GM10248 (cell line): ENCODE measurements at places on chromosomes 1 and 21.

- no peak for DNase-seq
Observed at GRCh38 chr21:39593522-39593921, 19.2 kb upstream of the B3GALT5 start.

DNA sequence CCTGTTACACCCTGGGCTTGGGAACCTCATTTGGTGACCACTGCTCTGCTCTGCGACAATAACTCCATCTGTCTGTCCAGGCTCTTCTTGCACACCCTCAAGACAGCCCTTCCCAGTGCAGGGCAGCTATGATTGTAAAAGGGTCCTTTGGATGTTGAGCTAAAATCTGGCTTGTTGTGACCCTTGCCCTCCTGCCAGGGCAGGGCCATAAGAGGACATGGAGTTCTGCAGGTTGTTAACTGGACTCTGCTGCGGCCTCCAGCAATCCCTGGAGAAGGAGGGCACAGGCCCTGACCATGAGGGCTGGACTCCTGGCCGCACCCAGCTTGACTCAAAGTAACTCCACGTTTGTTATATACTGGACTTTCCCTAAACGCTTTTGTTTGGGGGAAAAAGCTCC lies 41.2 kb downstream of the DHCR24 start:
- DNase-seq, result no peak

DNA sequence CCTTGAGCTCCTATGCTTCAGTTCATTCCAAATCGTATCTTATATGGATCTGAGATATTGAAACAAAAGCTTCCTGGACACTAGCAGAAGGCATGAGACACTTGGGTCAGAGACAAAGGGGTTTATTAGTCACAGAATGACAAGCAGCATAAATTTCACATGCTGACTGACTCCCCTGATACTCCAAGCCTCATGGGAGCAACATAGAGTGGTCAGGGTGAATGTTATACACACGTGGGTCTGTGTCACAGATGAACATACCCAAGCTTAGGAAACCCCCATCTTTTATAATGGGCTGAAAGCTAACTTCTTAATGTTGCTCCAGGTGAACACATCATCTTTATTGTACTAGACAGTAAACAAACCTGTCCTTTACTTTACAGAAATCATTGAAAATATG lies 599.9 kb upstream of the RGS18 start:
- no peak for DNase-seq

GRCh38 chr1:29736582-29737188 lies 500.4 kb downstream of the PTPRU start:
- no peak for DNase-seq

DNA sequence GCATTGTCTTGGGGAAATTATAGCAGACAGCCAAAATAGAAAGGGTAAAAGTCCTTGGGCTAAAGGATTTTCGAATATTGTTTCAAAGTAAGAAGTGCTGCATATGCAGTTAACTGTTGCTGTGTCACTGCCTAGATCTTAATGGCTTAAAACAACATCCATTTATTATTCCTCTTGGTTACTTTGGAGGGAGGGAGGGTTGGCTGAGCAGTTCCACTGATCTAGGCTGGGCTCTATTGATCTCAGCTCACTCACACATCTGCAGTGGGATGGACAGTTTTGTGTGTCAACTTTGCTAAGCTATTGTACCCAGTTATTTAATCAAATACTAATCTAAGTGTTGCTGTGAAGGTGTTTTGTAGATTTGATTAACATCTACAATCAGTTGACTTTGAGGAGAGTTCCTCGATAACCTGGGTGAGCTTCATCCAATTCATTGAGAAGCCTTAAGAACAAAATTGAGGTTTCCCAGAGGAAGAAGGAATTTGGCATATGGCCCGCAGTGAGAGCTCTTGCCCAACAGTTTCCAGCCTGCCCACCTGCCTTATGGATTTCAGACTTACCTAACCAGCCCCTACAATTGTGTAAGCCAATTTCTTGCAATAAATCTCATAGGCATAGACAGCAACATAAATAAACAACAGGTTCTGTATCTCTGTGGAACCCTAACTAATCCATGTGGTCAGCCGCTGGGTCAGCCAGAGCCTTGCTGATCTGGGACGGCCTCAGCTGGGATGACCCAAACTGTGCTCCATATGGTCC lies 187.3 kb downstream of the AK5 start:
- DNase-seq, result no peak

DNA sequence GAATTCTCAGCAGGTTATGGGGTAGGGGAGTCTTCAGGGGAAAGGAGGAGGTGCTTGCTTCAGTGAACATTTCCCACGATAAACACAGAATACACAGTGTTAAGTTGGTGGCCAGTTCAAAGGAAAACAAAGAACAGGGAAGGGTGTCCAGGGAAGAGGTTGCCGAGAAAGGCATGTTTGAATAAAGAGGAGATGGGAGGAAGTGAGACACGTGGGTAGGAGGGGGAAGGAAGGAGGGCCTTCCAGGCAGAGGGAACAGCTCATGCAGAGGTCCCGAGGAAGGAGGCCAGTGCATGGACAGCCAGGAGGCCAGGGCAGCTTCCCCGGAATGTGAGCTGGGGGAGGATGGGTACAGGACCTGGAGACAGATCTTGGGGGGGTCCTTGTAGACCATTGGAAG lies 130.3 kb upstream of the TMEM51 start:
- no peak for DNase-seq

GRCh38 chr1:95229706-95230105 lies 4.3 kb upstream of the RWDD3 start:
- DNase-seq, result no peak

- no peak for DNase-seq
Observed at GRCh38 chr21:38861989-38862683, 56.4 kb downstream of the ETS2 start.

- no peak for DNase-seq
Observed at GRCh38 chr1:221806984-221807383, 65.1 kb upstream of the DUSP10 start.

GRCh38 chr1:48644905-48645605 lies 131.6 kb downstream of the BEND5 start:
- no peak for DNase-seq

- no peak for DNase-seq
Observed at GRCh38 chr1:246784621-246785493, 60.6 kb downstream of the SCCPDH start.

DNA sequence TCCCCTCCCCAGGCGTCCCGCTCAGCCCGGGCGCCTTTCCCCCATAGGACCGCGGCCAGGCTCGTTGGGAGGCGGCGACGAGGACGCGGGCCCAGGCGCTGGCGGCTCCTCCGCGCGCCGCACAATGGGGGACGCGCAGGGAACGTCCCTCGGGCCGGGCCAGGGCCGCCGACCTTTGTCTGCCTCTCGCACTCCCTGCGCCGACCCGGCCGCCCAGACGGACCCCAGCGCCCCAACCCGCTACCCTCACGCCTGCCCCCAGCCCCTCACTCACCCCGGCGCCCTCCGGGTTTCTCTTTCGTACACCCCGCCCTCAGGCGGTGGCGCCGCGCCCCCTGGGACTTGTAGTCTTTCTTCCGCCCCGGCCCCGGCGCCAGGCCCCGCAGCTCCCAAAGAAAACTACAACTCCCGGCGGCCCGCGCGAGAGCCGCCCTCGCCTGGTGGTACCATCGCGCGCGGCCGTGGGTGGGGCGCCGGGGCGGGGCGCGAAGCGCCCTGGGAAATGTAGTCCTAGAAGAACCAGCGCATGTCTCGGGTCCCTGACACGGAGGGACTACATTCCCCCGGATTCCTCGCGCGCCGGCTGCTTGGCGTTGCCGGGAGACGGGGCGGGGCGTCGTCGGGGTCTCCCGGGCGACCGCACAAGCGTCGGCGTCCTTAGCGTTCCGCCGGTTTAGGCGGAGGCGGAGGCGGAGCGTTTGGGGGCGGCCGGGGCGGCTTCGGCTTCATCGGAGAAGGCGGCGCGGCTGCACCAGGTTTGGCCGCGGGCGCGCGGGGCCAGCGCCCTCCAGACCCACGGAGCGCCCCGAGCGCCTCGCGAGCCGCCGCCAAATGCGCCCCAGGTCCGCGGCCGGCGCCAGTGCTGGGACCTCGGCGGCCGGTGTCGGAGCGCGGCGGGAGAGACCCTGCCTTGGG lies at the start of gene C1orf159:
C1orf159 (minus strand) TSS at position 304 of the 915 bp plus-strand sequence. CDS start 24,546 bp downstream, outside the sequence.
- DNase-seq, result peak; percentile 99

GRCh38 chr1:234842726-234843641 lies 233.0 kb upstream of the IRF2BP2 start:
- peak; percentile 74 for DNase-seq

- DNase-seq, result no peak
Observed at GRCh38 chr1:168320149-168320548, 39.5 kb downstream of the TBX19 start.

GRCh38 chr1:25163986-25164385 lies 68.3 kb downstream of the SYF2 start:
- no peak for DNase-seq

DNA sequence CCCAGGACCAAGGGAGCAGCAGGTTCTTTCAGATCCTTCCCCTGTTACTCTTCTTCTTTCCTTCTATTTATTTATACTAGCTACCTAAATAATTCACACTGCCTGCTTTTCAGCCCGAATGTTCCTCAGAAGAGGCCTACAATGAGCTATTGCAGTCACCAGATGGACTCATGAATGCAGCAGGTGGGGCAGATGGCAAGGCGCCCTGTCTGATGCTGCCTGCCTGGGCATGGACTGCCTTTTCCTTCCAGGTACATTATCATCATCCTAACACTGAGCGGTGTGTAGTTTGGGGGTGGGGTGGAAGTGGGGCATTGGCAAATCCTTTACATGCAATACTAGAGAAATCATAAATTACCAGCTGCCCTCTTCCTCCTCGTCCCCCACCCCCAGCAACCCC lies 17.6 kb downstream of the ESRRG start:
- no peak for DNase-seq

- DNase-seq, result no peak
Observed at GRCh38 chr1:18137759-18138345, 30.3 kb downstream of the IGSF21 start.

DNA sequence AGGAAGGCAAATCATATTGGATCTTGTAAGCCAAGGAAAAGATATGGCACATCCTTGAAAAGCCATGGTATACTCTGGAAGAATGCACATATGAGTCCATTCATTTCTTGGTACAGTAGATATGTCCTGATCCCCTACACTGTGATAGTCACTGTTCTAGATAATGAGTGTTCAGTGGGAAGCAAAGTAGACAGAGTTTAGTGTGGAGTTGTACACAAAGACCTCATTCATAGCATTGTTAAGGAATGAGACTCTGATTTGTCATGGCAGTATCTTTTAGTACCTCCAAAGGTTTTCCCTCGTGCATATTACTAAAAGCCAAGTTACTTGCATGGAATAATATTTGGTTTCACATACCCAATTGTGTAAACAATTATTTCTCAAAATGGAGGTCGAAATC lies 204.7 kb downstream of the NFIA start:
- DNase-seq, result no peak

- DNase-seq, result no peak
Observed at GRCh38 chr1:117232531-117232930, 21.8 kb upstream of the VTCN1 start.

- DNase-seq, result no peak
Observed at GRCh38 chr1:24119859-24120756, 8.2 kb upstream of the MYOM3 start.

- DNase-seq, result no peak
Observed at GRCh38 chr1:178371235-178371634, 125.5 kb downstream of the CLEC20A start.

- DNase-seq, result no peak
Observed at GRCh38 chr1:7984811-7985210, 23.3 kb downstream of the PARK7 start.

- DNase-seq, result no peak
Observed at GRCh38 chr1:17935230-17935629, 172.4 kb upstream of the IGSF21 start.

GRCh38 chr1:19029191-19030085 lies 73.0 kb upstream of the IFFO2 start:
- no peak for DNase-seq

DNA sequence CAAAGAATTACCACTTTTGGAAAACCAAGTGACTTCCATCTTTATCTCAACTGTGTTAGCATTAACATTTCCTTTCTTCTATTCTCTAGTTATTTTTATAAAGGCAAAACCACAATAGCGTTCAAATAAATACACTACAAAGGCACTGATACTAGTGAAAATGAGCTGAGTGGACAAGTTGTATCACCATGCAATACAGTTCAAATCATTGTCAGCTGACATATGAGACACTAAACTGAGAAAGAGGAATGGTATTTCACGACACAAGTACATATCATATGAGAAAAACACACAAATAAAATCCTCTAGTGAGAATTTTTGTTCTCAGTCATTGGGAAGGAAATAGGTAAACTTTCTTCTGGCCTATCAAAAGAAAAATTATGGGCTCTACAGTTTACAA lies 26.2 kb downstream of the ENAH start:
- DNase-seq, result no peak

DNA sequence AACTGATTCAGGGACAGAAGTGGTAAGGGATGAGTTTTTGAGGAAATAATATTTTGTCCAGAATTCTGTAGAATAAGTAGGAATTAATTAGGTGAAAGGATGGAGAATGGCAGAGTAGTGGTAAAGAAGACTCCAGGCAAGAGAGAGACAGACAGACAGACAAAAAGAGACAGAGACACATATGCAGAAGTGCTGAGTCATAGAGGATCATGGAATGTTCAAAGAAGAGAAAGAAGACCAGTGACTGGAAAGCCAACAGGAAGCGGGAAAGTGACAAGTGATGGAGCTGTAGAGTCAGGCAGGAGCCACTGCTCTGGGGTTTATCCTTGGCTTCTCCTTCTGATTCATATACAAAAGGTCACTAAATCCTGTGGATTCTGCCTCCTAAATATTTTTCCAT lies 85.9 kb downstream of the UROD start:
- no peak for DNase-seq

DNA sequence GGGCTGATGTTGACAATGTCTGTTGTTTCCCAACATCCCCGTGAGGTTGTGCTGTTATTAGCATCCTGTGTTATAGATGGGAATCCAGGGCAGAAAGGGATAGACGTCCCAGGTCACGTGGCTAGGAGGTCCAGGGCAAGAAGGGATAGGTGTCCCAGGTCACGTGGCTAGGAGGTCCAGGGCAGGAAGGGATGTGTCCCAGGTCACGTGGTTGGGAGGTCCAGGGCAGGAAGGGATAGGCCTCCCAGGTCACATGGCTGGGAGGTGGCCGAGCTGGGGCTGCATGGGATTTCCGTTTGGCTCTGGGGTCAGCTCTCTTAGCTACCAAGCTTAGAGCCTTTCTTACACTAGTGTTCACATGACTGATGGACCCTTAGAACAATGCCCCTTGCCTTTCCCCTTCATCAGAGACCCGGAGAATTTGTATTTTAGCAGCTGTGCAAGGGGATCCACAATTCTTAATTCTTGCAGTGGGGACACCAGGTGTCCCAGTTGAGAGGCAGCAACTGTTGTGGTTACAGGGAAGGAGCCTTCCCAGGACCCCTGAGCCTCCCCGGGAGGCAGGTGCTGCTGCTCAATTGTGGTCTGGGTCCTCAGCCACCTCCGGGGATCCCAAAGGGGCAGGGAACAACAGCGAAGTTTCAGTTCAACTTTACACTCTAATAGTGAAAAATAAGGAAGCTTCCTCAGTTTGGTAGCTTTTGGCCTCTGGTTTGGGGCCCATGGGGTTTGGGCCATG lies 69.2 kb downstream of the UMODL1 start:
- no peak for DNase-seq

- no peak for DNase-seq
Observed at GRCh38 chr1:115953180-115953579, 23.1 kb upstream of the SLC22A15 start.

- no peak for DNase-seq
Observed at GRCh38 chr1:182217967-182218366, 156.5 kb upstream of the ZNF648 start.

GRCh38 chr1:1989789-1990188 lies 13.8 kb downstream of the CFAP74 start:
- DNase-seq, result no peak

GRCh38 chr1:166944186-166944967 lies 31.0 kb downstream of the ILDR2 start:
- DNase-seq, result no peak

- DNase-seq, result no peak
Observed at GRCh38 chr1:204391629-204392028, 20.0 kb downstream of the PPP1R15B start.
